ENCODE measurements at places on chromosomes 11 and 22. TPM values are rescaled to one million over a fixed set of nuclear protein-coding genes. Genes with fewer than 3 reads are reported as not detected.

USH1C gene
- 0.92 TPM for total RNA-seq

PARVA gene
- 24.3 TPM for total RNA-seq

GGT5 gene
- total RNA-seq, result 4.0 TPM

SYCE3 gene
- total RNA-seq, result not detected

MYBPC3 gene
- total RNA-seq, result 0.07 TPM

RBMXL2 gene
- total RNA-seq, result not detected

NKAPD1 gene
- total RNA-seq, result 12.7 TPM

MFRP gene
- not detected for total RNA-seq

ZC3H12C gene
- 6.9 TPM for total RNA-seq

MS4A8 gene
- total RNA-seq, result not detected

PAMR1 gene
- total RNA-seq, result 0.03 TPM

RASD2 gene
- total RNA-seq, result 0.84 TPM

NCF4 gene
- not detected for total RNA-seq

RAG1 gene
- 0.25 TPM for total RNA-seq

GRIK4 gene
- not detected for total RNA-seq

FOLR3 gene
- 0.22 TPM for total RNA-seq

CCDC116 gene
- not detected for total RNA-seq

RIBC2 gene
- 2.6 TPM for total RNA-seq

SEPTIN3 gene
- total RNA-seq, result 0.90 TPM

CHRM1 gene
- 0.06 TPM for total RNA-seq

USP2 gene
- total RNA-seq, result 0.77 TPM

DUSP8 gene
- total RNA-seq, result 0.74 TPM

CBX7 gene
- 1.4 TPM for total RNA-seq

OR10G4 gene
- not detected for total RNA-seq

PRR33 gene
- not detected for total RNA-seq

GGT1 gene
- total RNA-seq, result 96.3 TPM

VWA5A gene
- 0.24 TPM for total RNA-seq

ACR gene
- 0.15 TPM for total RNA-seq

LDLRAD3 gene
- 33.0 TPM for total RNA-seq

JRKL gene
- total RNA-seq, result 5.6 TPM

FGF3 gene
- not detected for total RNA-seq

ACRV1 gene
- not detected for total RNA-seq

DNAJB7 gene
- not detected for total RNA-seq

MALAT1 gene
- 48.1 TPM for total RNA-seq

OR5M3 gene
- total RNA-seq, result not detected

IGSF22 gene
- not detected for total RNA-seq

KIF18A gene
- 18.9 TPM for total RNA-seq

OR2AT4 gene
- not detected for total RNA-seq

All from A549 treated with Hydrocortisone at 1 μM for 4 hours (cell line).